ENCODE measurements at places on chromosomes 5 and 9. TPM values are rescaled to one million over a fixed set of nuclear protein-coding genes. Genes with fewer than 3 reads are reported as not detected.

IFNA1 gene
- polyA plus RNA-seq = not detected

FOXD4L3 gene
- not detected for polyA plus RNA-seq

CDKN2B gene
- polyA plus RNA-seq = not detected

TMEM174 gene
- not detected for polyA plus RNA-seq

DDX4 gene
- not detected for polyA plus RNA-seq

FRRS1L gene
- polyA plus RNA-seq = not detected

CDH18 gene
- not detected for polyA plus RNA-seq

ZNF454 gene
- not detected for polyA plus RNA-seq

PCDHGB3 gene
- polyA plus RNA-seq = 0.13 TPM

CDHR2 gene
- not detected for polyA plus RNA-seq

PHYKPL gene
- 38.8 TPM for polyA plus RNA-seq

SPATA31D4 gene
- polyA plus RNA-seq = not detected

MAMDC2 gene
- polyA plus RNA-seq = not detected

ENTREP1 gene
- polyA plus RNA-seq = not detected

CTSV gene
- polyA plus RNA-seq = not detected

RXFP3 gene
- polyA plus RNA-seq = not detected

PIP5K1B gene
- 0.08 TPM for polyA plus RNA-seq

OGN gene
- 0.10 TPM for polyA plus RNA-seq

GABRA1 gene
- not detected for polyA plus RNA-seq

STPG3 gene
- not detected for polyA plus RNA-seq

SHROOM1 gene
- polyA plus RNA-seq = not detected

MARCOL gene
- polyA plus RNA-seq = not detected

CXXC5 gene
- polyA plus RNA-seq = 1.7 TPM

PTGES gene
- not detected for polyA plus RNA-seq

SLC34A1 gene
- not detected for polyA plus RNA-seq

SPINK7 gene
- polyA plus RNA-seq = not detected

NUTM2F gene
- not detected for polyA plus RNA-seq

TRIM36 gene
- not detected for polyA plus RNA-seq

SLC1A1 gene
- not detected for polyA plus RNA-seq

GMCL2 gene
- not detected for polyA plus RNA-seq

PTTG1 gene
- 10.5 TPM for polyA plus RNA-seq

ADGRD2 gene
- polyA plus RNA-seq = not detected

GPR151 gene
- not detected for polyA plus RNA-seq

FGF18 gene
- not detected for polyA plus RNA-seq

FOXD4L4 gene
- polyA plus RNA-seq = not detected

IL3 gene
- polyA plus RNA-seq = not detected

GRXCR2 gene
- polyA plus RNA-seq = not detected

C9orf50 gene
- not detected for polyA plus RNA-seq
